ENCODE measurements at places on chromosomes 4 and X.

- no peak for DNase-seq
These were observed at the start of gene SLC49A3 for GRCh38 chr4:688854-689681. Gene SLC49A3 (minus strand): TSS chr4:689151. CDS start chr4:689127, 24 bp downstream.

DNA sequence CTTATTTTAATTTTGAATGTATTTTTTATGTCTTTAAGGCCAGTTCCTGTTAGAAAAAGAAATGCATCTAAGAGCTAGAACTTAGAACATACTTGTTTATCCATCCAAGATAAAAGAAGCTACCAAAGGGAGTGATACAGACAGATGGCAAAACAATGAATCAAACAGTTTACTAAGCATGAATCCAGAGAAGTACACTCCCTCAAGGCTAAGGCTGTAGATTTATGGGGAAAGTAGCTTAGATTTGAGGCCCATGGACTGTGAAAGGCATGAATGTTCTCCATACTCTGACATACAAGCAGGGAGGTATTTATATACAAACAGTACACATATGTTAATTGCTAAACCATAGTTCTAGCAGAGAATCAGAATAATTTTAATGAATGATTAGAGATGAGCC, 255.3 kb upstream of the NRK start:
- DNase-seq: no peak

GRCh38 chr4:48543796-48544195, 53.7 kb downstream of the ZAR1 start:
- DNase-seq: no peak

DNA sequence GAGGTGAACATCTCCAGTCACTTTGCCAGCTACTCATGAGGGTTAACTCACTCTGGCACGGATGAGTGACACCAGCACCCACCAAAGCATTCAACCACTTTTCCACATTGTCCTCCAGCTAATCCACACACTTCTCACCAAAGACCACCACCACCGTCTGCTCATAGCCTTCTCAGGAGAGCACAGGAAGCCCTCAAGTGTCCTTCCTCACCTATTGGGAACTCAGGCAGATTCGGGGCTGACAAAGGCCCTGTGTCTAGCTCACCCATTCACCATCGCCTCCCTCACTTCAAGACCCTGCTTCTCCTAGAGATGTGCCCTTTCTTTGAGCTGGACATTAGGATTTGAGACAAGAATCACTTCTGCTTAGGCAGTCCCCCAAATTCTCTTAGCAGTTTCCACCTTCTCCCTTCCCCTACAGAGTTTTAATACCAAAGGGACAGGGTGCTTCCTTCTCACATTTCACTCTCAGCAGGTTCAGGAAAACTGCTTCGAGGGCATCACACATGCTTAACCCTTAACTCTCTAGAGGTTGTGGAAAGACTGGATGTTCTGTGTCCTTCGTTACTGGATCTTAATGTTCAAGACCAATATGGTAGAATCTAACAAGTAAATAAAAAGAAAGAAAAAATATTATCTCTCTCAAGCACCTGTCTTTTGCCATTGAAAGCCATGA, 11.0 kb downstream of the RXFP1 start:
- DNase-seq: no peak

DNA sequence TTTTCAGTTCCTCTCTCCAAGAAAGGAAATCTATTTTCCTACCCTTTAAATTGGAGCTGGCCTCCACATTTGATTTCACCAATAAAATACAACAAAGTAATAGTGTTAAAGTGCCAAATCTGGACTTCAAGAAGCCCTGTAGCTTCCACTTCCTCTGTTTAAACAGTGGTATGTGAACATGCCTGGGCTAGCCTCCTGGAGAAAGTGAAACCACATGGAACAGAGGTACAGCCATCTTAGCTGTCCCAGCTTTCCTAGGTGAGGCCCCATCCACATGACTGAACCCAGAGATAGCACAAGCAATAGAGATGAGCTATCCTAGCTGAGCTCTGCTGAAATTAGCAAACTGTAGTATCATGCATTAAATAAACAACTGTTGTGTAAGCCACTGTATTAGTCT, 131.8 kb upstream of the VCX start:
- DNase-seq: no peak

DNA sequence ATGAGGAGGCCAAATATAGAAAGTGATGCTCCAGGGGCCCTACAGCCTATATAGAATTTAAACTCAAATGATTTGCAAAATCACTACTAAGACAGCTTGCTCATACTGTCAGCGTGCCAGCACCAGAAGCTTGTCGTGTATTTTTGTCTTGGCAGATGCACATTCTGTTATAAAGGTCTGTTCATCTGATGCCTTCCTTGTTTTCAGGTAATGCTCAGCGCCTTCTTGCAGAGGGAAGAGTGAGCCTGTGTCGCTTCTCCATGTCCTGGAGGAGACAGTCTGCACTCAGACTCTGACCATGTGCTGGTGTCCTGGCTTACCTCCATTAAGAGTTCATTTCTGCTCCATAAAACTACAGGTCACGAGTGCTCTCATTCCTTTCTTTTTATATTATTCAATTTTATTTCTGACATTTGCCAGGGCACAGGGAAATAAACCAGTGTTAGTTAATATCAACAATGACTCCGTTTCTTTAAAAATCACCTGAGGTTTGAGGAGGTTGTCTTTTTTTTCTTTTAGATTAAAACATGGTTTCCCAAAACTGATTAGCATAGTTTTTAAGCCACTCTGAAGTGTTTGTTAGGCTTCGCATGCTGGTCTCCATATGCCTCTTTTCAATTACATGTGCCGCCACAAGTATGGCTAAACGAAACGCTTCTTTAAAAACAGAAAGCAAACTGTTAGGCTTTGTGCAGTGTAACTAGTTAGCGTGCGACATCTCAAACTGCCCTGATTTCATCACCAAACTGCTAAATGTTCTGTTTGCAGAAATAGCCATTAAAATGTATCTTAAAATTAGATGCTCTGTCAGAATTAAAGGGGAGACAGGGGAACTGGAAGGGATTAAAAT, 215.2 kb upstream of the GK2 start:
- no peak for DNase-seq

DNA sequence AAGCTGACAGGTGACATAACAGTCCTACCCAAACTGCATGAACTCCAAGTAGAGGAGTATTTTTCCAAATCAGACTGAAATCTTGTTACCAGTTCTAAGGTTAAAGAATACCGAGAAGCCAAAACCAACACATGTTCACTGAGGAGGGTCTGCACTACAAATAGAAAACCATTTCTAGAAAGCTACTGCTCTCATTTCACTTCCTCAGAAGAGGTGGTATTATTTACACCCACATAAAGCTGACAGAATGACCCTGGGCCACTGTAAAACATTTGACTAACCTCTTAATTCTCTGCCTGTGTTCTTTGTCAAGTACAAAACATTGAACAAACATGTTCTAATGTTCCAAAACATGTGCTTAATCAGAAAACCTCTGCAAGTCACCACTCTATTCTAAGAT, 95.8 kb downstream of the IQCM start:
- DNase-seq: no peak

DNA sequence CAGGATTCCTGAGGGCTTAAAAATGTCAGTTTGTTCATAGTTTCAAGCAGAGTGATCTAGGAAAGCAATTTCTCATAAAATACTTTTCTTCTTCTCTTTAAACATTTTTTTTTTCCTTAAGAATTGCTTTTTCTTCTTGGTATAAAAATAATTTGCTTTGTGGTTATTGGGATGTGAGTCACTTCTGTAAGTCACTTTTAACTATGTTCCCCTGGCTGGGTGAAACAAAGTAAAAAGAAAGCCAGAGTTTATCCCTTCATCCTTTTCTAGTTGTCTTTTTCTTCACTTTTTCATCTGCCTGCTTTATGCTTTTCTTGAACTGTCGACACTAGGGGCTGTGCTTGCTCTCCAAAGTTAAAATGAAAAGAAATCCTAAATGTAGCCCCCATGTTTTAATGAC, 33.5 kb downstream of the ARSJ start:
- no peak for DNase-seq

DNA sequence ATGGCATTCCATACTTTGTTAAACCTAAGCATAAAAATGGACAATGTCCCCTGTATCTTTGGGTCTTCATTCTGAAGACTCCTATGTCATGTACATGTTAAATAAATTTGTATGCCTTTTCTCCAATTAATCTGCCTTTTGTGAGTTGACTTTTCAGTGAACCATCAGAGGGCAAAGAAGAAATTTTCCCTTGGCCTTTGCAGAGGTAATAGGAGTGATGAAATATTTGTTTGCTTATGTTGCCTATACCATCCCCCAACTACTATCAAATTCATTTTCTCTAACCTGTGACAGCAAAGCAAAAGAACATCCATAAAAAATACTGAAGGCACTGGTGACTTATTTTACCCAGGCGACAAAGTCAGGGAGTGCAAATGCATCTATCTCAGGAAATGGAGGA, 18.2 kb downstream of the NAAA start:
- no peak for DNase-seq

GRCh38 chrX:41009850-41010846, 75.1 kb upstream of the USP9X start:
- DNase-seq: no peak

- no peak for DNase-seq
These were observed 54.6 kb downstream of the C4orf50 start for GRCh38 chr4:5963611-5964010.

GRCh38 chr4:151166636-151167035, 67.2 kb downstream of the RPS3A start:
- no peak for DNase-seq

DNA sequence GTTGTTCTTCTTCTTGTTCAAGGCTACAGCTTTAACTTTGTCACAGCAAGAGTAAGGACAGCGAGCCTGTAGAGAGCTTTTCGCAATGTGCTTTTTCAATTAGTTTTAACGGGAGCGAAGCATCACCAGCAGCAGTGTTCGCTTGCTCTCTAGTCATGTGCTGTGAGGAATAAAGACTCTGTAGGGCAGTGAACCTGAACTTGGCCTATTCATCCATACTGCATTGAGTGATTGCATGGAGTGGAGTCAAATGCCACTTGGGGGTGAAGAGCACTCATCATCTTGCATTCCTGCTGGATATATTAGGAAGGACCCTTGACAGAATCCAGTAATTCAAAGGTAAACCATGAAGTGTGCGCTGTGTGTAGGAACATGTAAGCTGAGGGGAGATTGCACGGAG, 240.0 kb downstream of the FRMPD4 start:
- DNase-seq: no peak

DNA sequence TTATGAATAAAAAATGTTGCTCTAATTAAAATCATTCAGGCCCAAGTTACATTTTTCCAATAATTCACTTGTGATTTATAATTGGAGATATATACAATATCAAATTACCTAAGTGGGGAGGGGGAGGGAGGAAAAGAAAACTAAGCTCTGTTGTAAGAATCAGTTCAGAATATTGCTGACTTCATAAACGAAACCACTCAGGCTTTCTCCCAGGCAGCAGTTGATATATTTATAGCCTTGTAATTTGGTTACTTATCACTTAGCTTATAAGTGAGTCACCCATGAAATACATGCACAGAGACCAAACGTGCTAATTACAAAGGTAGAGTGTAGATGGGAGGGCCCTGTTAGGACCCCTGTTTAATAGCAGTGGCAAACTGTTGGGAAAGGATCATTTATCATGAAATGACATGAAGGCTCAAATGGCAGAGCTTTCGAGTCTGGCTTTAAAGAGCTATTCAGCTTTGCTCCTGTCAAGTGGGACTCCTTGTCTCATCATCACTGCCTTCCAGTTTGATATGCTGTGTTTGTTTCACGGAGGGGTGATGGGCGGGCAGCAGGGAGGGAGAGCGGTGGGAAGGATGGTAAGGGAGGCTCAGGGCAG, 105.6 kb upstream of the PGRMC2 start:
- DNase-seq: no peak

DNA sequence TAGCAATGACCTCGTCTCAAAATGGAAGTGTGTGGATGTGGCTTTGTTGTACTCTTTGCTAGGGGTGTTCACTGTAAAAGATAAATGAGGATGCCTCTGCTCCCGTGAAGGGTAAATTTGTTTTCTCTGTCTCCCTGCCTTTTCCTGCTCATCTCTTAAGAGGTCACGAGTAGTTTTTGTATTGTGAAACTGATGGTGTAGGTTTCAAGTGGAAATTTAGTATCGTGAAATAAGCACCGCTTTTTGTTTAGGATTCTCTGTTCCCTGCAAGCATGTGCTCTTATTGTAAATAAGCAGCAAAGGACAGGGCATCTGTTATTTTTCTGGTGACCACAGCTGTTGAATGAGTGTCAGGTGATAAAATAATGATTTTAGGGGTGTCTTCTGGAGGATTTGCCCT, 104.6 kb downstream of the PHEX start:
- no peak for DNase-seq

DNA sequence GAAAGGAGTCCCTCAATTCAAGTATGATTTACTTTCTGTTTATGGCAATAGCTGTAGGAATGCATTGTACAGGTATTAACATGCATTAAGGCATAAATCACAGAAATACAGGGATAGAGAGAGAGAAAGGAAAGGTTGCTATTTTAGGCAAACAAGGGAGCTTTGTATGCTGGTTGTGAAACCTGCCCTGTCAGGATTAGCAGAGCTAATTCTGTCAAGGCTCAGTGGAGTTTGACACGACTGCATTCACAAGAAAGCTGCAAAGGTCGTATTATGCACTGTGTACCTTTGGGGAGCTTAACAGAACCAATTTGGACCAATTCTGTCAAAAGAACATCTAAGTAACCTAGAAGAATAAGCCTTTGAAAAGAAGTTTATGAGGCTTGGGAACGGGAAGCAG, 239.3 kb downstream of the GRIA2 start:
- no peak for DNase-seq

- DNase-seq: no peak
These were observed 5.3 kb upstream of the SHISA3 start for GRCh38 chr4:42391981-42392380.

DNA sequence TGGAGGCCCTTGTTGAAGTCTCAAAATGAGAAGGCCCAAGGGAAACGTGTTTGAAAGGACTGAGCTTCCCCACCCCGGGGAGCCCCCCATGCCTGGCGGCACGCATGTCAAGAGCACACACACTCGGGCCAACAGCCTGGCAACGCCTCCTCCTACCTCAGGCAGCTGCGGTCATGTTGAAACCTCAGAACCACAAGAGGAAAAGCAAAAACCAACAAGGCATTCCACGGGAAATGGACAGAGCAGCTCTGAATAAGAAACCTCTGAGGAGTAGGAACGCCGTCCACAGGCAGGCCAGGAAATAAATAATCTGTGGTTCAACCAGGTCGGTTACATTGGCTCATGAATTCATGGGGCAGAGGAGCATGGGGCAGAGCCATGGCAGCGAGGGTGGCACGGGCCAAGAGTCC, 95.7 kb upstream of the AFAP1 start:
- DNase-seq: no peak

DNA sequence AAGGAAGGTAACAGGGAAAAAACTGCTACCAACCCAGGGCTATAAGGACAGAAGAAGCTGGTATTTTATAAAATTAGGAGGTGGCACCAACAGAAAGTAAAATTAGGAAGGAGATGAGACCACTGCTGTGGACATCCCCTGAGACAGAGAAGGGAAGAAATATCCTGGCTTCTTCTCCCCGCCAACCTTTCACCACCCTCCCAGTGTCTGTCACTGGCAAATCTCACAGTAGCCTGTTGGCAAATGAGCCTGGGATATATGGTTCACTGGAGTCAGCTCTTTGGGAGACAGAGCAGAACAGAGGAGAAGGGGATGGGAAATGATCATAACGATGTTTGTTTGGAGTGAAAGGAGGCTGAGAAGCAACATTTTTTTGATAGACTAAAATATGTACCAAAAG, 190.9 kb upstream of the PACRGL start:
- no peak for DNase-seq

GRCh38 chr4:40865696-40866095, 115.9 kb downstream of the NSUN7 start:
- DNase-seq: no peak

- no peak for DNase-seq
These were observed 9.8 kb upstream of the HERC3 start for GRCh38 chr4:88582493-88582892.

Data from T-helper 22 cell (primary cell).